ENCODE measurements at places on chromosomes 4 and X.

- DNase-seq = no peak
These were observed 17.9 kb upstream of the YTHDC1 start for GRCh38 chr4:68367835-68368234.

- DNase-seq = peak; percentile 31
These were observed 828 bp downstream of the MCUB start for GRCh38 chr4:109560687-109561461.

DNA sequence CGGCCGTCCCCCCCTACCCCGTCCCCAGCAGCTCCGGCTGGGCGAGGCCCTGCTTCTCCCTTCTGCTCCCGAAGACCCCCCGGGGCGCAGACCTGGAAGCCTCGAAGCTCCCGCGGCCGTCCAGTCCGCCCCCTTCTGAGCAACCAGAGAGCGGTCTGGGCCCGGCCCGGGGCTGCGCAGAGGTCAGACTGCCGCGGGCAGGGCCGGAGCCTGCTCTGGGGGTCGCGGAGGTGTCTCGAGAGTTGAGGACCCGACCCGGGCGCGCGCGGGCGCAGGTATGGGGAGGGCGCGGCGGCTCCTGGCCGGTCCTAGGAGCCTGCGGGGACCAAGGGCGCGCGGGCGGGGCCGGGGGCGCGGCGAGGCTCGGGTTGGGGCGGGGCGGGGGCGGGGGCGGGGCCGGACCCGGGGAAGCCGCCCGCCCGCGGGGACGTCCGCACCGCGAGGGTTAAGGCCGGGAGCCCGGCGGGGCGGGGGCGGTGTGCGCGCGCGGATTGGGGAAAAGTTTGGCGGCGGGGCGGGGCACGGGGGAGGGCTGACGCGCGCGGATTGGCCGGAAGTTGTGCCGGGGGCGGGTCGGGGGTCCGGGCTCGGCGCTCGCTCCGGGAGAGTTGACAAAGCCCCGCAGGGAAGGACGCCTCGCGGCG lies at the start of gene FGFRL1:
Gene FGFRL1, plus strand, starts transcription at position 605 of the 644 bp plus-strand sequence. CDS start 860 bp downstream, outside the sequence.
- peak; percentile 90 for DNase-seq

DNA sequence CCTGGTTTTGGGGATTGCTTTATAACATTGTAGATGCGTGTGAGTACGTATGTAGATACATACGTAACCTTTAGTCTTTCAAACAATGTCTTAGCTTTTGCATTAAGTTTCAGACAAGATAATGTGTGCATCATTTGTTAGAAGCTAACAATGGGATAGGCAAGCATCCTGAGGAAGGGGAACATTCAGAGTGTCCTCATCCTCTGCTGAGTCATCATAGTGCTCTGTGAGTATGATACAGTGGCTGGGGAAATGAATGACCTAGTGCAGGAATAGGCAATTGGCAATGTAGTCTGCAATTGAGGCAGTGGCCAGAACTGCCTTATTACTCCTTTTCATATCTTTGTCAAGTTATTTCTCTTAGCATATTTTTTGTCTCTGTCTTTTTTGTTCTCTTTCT lies 7.3 kb downstream of the NAP1L5 start:
- DNase-seq = no peak

DNA sequence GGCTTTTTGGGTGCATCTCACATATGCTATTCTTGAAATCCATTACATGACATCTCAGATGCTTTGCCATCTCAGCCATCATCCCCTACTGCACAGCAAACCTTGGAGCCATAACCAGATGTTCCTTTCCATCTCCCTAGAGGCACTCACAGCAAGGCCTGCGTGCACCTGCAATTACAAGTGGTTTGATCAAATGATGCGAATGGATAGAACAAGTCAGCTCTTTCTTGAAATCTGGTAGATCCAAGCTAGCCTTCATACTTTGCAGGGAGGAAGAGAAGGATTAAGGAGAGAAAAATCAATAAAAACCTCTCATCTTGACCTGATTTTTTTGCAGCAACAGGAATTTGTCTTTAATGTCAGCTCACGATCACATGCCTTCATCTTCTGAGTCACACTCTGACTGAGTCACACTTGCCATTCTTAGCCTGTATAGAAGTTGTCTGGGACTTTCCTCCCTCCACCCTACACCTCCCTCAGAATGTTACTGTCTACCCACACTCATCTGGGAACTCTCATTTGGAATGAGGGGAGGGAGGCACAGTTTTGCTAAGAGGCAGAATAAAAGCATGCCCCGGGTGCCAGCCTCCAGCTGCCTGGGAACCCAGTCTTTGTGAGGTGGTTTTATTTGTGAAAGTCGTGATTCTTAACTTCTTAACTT lies 11.9 kb upstream of the TRIML1 start:
- no peak for DNase-seq

DNA sequence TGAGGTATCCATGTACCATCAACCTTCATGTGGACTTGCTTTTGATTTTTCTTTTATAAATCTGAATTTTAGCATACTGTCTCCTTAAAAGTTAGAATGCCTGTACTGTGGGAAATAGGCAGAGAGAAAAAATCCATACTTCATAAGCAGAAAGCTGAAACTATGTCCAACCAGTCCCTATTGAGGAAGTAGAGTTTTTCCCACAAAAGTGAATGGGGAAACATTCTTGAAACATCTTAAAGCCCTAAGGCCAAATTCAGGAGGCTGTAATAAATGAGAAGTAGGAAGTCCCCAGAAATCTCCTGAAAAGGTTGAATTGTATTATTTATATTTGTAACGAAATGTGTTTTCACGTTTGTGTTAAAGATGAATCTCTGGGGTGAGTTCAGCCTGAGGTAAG lies 56.3 kb downstream of the ENOX2 start:
- no peak for DNase-seq

DNA sequence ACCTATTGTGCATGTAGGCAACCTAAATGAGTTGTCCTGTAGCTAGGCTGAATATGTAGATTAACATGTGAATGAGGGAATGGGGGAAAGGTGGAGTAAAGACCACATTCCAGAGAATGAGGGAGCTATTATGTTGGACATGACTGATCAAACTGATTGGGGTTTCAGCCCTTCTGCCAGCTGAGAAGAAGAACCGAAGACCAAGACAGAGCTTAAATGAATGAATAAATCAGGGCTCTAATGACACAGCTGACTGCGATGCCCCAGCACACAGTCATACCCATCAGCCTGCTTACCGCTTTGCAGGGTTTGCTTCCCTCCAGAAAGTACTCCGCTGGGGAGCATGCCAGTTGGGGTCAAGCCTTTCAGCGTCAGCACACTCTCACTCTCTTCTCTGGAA lies 315.4 kb downstream of the PPP3CA start:
- no peak for DNase-seq

GRCh38 chr4:74453037-74453635 lies 8.2 kb downstream of the AREG start:
- DNase-seq = no peak

GRCh38 chr4:16377887-16378286 lies 151.6 kb upstream of the TAPT1 start:
- no peak for DNase-seq

GRCh38 chr4:48913346-48913745 lies 6.8 kb upstream of the OCIAD2 start:
- no peak for DNase-seq

DNA sequence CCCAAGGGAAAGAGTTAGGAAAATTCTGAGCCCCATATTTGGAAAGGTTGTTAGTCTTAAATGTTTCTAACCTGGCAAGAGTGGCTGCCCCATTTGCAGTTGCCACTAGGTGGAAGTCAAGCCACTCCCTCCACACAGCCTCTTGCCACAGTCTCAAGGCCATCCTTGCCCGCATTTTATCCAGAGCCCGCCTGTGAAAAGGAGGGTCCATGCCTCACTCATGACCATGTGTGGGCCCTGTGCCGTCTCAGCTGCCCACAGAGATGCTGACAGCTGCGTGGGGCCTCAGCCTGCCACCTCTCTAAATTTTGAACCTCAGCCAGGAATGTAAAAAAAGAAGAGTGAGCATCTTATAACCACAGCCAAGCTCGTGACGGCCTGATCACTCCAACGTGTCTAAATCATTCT lies 201.5 kb upstream of the FAM241A start:
- DNase-seq = no peak

- DNase-seq = no peak
These were observed 42.7 kb downstream of the SH3RF1 start for GRCh38 chr4:169228076-169228475.

- no peak for DNase-seq
These were observed 30.3 kb downstream of the OTC start for GRCh38 chrX:38382663-38383062.

GRCh38 chr4:143420227-143420626 lies 83.6 kb downstream of the GAB1 start:
- DNase-seq = no peak

- DNase-seq = no peak
These were observed 91.0 kb upstream of the SH3RF1 start for GRCh38 chr4:169361756-169362155.

GRCh38 chr4:184000457-184001396 lies 95.6 kb downstream of the STOX2 start:
- no peak for DNase-seq

- no peak for DNase-seq
These were observed 205.7 kb downstream of the AR start for GRCh38 chrX:67749536-67749935.

- no peak for DNase-seq
These were observed 107.8 kb downstream of the CCSER1 start for GRCh38 chr4:90234916-90235547.

DNA sequence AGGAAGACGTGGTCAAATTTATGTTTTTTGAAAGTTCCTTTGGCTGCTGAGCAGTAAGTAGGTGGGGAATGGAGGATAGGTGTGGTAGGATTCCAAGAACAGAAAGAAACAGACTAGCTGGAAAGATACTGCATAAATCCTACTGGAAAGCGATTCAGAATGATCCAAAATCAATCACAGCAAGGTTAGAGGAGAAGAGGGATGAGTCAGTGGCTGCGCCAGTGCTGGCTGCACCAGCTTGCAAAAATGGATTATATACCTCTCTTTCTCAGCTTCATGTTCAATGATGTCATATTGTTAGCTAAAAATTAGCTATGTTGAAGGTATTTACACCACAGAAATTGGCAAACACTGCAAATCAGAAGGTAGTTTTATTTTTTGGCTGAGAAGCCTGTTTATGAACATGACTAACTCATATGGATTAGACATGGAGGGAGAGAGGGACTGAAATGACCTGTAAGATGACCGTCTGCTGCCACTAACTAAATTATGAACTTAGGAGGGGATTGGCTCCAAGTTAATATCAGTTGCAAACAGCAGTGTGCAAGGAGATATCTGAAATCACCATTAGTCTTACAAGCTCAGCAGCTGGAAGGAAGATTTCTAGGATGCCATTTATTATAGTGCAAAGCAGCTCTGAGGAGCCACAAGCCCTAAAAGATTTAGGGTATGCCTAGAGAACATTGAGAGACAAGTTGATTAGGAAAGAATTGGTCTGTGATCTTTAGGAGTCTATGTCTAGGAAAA lies 405.3 kb downstream of the MID1IP1 start:
- no peak for DNase-seq

DNA sequence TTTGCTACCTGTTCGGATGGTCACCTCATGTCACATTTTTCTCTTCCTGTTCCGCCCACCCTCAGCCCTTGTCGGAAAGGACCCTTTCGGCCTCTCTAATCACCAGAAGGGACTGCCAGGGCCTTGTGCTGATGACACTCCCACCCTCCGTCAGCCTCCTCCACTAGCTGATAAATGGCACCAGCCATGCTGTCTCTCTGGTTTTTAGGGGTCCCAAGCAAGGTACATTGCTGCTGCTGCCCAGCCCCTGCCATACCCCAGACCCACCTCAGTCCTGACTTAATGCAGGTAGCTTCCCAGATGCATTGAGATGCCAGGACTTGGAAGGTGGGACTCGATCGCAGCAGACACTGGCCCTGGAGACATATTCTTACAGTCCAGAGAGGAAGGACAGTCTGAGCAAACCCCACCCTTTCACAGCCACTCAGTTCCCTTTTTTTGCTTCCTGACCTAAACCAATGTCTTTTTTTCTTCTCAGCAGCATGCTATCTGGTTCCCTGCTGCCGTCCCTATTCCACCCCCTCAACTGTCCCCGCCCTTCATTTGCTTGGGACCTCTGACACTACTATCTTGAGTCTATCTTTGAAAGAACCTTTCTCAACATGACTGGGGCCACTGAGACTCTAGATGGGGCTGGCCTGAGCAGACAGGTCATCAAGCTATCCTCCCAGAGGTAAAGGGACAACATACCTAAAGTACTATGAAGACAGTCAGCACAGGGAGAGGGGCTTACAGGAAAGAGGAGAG lies at the start of gene BTK:
Gene BTK, minus strand, starts transcription at position 397 of the 747 bp plus-strand sequence. CDS start 10,907 bp downstream, outside the sequence.
- no peak for DNase-seq

GRCh38 chrX:148771440-148771839 lies 271.0 kb downstream of the AFF2 start:
- DNase-seq = no peak

DNA sequence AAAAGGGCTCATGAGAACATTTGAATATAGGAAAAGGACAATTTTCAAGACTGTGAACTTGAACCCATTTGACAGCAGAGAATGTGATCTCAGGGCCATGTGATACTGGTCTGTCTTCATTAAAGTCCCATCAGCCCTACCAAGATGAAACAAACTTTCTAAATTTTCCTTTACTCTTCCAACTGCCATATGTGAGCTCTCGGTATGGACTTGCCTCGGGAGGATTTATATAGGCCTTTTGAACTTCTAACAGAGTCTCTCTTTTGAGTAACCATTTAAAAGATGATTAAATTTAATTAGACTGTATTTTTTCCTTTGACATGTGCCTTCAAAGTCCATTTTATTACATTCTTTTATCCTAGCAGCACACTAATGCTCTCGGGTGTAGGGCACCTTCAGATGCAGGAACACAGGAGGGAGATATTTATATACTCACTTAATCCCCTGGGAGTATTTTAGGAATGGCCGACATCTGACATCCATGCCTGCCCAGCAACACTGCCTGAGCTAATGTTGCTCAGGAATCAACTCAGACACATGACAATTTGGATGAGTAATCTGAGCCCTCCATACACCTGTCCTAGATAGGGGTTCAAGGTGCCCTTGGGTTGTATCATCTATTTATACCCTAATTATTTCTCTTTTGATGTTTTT lies 155.0 kb downstream of the SLC7A11 start:
- DNase-seq = no peak

- no peak for DNase-seq
These were observed 56.4 kb downstream of the FBXW7 start for GRCh38 chr4:152479428-152480026.

GRCh38 chr4:162409048-162409447 lies 245.2 kb upstream of the FSTL5 start:
- DNase-seq = no peak

DNA sequence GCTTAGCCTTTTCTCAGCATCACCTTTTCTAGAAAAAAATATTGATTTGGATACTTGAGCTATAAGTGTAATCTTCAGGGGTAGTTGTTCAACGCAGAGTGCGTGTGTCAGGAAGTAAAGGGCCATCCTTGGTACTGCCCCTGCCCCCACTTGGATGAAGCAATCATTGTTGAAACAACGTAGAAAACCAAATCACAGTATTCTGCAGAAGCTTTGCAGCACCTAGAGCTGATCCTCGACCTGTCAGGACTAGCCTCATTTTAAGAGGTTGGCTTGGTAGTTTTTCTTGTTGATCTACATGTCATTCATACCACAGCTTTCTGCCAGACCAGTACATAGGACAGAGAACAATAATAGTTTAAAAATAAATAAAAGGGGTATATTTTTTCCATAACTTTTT lies 65.3 kb upstream of the MYOZ2 start:
- DNase-seq = no peak

GRCh38 chr4:90474484-90474883 lies 347.3 kb downstream of the CCSER1 start:
- no peak for DNase-seq
